ENCODE measurements at places on chromosomes 16 and 17. TPM values are rescaled to one million over a fixed set of nuclear protein-coding genes. Genes with fewer than 3 reads are reported as not detected.

Gene RRAD
- 10.9 TPM for total RNA-seq

Gene TPSD1
- not detected for total RNA-seq

Gene RAP1GAP2
- 14.6 TPM for total RNA-seq

Gene CHRNE
- not detected for total RNA-seq

Gene GPR179
- 0.02 TPM for total RNA-seq

Gene PITPNC1
- total RNA-seq = 14.7 TPM

Gene TP53TG3B
- total RNA-seq = not detected

Gene MC1R
- total RNA-seq = 7.0 TPM

Gene TBC1D3K
- not detected for total RNA-seq

Gene DHX8
- total RNA-seq = 49.2 TPM

Gene KRTAP9-7
- not detected for total RNA-seq

Gene ABCA6
- not detected for total RNA-seq

Gene SOCS7
- total RNA-seq = 17.2 TPM

Gene CD2BP2
- total RNA-seq = 64.0 TPM

Gene HSD17B1
- 1.5 TPM for total RNA-seq

Gene KRT32
- not detected for total RNA-seq

Gene CA7
- not detected for total RNA-seq

Gene SLC6A4
- total RNA-seq = not detected

Gene CA4
- total RNA-seq = not detected

Gene TEKT3
- total RNA-seq = 0.19 TPM

Gene TRAPPC1
- 307 TPM for total RNA-seq

Gene RASL10B
- total RNA-seq = 0.10 TPM

Gene MSRB1
- 27.0 TPM for total RNA-seq

Gene KLHL10
- 0.10 TPM for total RNA-seq

Gene OTOP3
- not detected for total RNA-seq

Gene SOST
- not detected for total RNA-seq

Gene TNRC6A
- 31.3 TPM for total RNA-seq

Gene SEZ6L2
- total RNA-seq = 24.4 TPM

Gene CES5A
- not detected for total RNA-seq

Gene ADCY9
- 8.5 TPM for total RNA-seq

Gene ZPBP2
- not detected for total RNA-seq

Gene WNT9B
- total RNA-seq = not detected

Gene PARD6A
- 1.7 TPM for total RNA-seq

Gene ITGAX
- 1.3 TPM for total RNA-seq

Gene MPP3
- total RNA-seq = 19.4 TPM

Gene NOXO1
- total RNA-seq = 0.29 TPM

Gene FNDC8
- not detected for total RNA-seq

Gene GCGR
- 0.26 TPM for total RNA-seq

Gene CES3
- total RNA-seq = 1.7 TPM

Gene PLD6
- total RNA-seq = 6.7 TPM

Gene TMEM88
- 0.96 TPM for total RNA-seq

Gene MYH13
- not detected for total RNA-seq

Gene AURKB
- 173 TPM for total RNA-seq

Gene RBFOX1
- not detected for total RNA-seq

Gene EPOP
- 14.1 TPM for total RNA-seq

Gene MRTFB
- 15.9 TPM for total RNA-seq

Gene MRPL38
- total RNA-seq = 131 TPM

Gene CACNG1
- 0.11 TPM for total RNA-seq

Gene UBE2Z
- 130 TPM for total RNA-seq

Gene SLC43A2
- 6.6 TPM for total RNA-seq

Gene NGFR
- total RNA-seq = 0.83 TPM

Gene IGFALS
- total RNA-seq = 0.07 TPM

Measured in A549 treated with DMSO at 1 μM for 4 hours (cell line).